Fibroblast of the aortic adventitia (primary cell): ENCODE measurements at places on chromosomes 6 and 20. TPM values are rescaled to one million over a fixed set of nuclear protein-coding genes. Genes with fewer than 3 reads are reported as not detected.

The IYD gene
- under 0.01 TPM in 1 of 2 replicates, not detected in the other for total RNA-seq

DNA sequence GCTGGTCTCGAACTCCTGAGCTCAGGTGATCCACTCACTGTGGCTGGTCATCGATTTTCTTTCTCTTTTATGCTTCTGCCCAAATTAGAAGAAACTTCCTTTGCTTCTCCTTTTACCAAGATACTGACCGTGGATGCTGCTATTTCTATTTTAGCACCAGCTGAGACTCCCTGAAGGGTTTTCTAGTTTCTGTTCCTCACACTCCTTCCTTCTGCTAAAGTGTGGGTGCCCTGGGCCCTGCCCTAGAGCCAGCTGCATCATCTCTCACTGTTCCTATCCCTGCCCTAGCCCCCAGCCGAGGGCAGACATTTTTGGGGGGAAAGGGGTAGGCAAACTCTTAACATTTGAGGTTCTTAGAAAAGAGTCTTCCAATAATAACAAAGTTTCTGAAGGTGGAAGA is 6.3 kb downstream of the SMOC2 start:
- DNase-seq: no peak

DNA sequence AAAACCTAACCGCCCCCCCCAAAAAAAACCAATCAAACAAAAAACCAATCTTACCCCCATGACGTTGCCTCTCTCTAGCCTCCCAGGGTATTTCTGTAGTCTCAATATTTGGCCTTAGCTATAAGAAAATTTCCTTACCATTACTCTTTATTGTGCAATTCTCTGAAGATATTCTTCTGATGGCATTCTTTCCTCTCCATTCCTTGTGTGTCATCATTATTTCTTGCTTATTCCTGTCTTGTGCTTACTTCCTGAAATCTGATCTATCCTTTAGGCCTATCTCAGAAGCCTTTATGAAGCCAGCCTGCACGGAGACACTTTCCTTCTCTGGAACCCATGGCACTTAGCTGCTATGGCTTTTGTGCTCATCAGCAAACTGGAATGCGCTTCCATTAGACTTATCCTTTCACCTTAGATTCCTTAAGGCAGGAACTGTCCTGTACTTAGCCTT is 65.9 kb upstream of the DDR1 start:
- DNase-seq: peak; percentile 91

GRCh38 chr20:25276533-25277050 is 28.7 kb downstream of the PYGB start:
- no peak for DNase-seq
